Stimulated activated CD8-positive, alpha-beta memory T cell treated with anti-CD3 and anti-CD28 coated beads, Interleukin-7, amount 100 ng/mL, for 48 hours (primary cell): ENCODE measurements at places on chromosomes 12 and 14.

DNA sequence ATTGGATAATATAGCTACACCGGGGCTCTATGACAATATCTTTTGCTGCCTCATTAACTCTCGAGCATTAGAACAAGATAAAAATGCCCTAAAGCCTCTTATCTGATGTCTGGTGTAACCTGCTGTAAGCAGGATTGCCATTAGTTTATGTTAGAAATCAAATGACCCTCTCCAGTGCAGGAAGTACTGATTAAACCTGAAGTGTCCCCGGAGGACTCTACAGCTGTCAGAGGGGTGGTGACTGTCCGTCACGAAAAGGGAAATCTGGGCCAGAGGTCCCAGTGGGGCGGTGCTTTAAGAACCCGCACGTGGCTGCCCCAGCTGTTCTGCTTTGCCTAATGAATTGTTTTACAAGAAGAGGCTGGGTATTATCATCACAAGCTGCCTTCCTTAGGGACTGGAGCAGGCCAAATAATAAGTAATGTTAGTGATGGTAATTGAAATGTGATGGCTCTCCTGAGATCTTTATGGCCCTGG is 55.7 kb downstream of the LIN52 start:
- DNase-seq: no peak

GRCh38 chr14:85534458-85535293 is 4.7 kb downstream of the FLRT2 start:
- no peak for DNase-seq

GRCh38 chr12:22361785-22362184 is 27.3 kb upstream of the ST8SIA1 start:
- DNase-seq: no peak

- no peak for DNase-seq
Measured at GRCh38 chr12:92396647-92397252, 251.1 kb upstream of the BTG1 start.

- no peak for DNase-seq
Measured at GRCh38 chr14:67517083-67517482, 16.0 kb upstream of the PLEKHH1 start.

- DNase-seq: no peak
Measured at GRCh38 chr14:64706593-64707193, 2.5 kb downstream of the PLEKHG3 start.

- DNase-seq: no peak
Measured at GRCh38 chr14:32560209-32560857, 231.2 kb downstream of the AKAP6 start.

DNA sequence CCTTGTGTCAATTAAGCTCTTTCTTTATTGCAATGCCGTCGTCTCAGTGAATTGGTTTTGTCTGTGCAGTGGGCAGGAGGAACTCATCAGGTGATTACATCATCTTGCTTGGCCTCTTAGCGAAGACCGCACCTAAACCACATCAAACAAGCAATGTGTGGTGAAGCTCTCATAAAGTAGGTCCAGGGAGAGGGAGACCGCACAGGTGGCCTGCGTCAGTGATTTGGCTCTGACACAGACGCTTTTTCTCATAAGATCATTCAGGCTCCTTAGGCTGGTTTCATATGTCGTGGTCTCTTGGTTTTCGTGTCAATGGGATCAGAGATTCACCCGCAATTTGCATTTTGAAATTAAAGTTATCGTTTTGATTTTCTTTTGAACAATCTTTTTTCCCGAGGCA is 6.7 kb upstream of the TESC start:
- no peak for DNase-seq

GRCh38 chr14:102948698-102949061 is 26.2 kb downstream of the AMN start:
- DNase-seq: no peak

- DNase-seq: no peak
Measured at GRCh38 chr12:8855891-8856290, 33.5 kb downstream of the A2ML1 start.
